ENCODE measurements at places on chromosomes 16 and 17.
A peak's percentile ranks its signal among the peaks of the same experiment; 100 is the strongest.

GRCh38 chr16:17034477-17035252 is 436.1 kb downstream of the XYLT1 start:
- DNase-seq: no peak

- no peak for DNase-seq
Observed at GRCh38 chr17:19320876-19321275, 41.6 kb downstream of the B9D1 start.

- DNase-seq: no peak
Observed at GRCh38 chr17:59479141-59479540, 86.3 kb upstream of the DHX40 start.

DNA sequence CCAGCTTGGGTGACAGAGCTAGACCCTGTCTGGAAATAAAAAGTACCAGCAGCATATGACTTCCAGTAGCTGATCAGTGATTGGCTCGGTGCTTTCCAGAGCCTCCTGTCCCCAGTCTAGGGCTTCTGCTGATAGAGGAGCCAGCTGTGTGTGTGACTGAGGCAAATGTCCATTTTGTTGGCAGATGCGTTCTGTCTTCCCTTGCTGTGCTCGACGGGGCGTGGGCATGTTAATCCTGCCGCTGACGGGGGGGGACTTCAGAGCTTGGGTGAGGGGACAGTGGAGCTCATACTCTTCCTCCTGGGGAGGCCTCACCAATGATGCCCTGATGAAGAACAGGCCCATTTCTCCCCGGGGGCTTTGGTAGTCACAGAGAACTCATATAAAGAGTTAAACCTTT is 14.6 kb downstream of the KCTD2 start:
- no peak for DNase-seq

GRCh38 chr16:2520097-2520783 is at the start of gene AMDHD2:
Gene AMDHD2 (plus strand): TSS chr16:2520371. CDS start chr16:2520459, 88 bp downstream.
- peak; percentile 94 for DNase-seq

- no peak for DNase-seq
Observed at GRCh38 chr16:12268606-12269005, 292.1 kb downstream of the SNX29 start.

GRCh38 chr16:83599789-83600462 is 207.9 kb upstream of the HSBP1 start:
- no peak for DNase-seq
